GM12865 (cell line): ENCODE measurements at places on chromosomes 6 and 20.

DNA sequence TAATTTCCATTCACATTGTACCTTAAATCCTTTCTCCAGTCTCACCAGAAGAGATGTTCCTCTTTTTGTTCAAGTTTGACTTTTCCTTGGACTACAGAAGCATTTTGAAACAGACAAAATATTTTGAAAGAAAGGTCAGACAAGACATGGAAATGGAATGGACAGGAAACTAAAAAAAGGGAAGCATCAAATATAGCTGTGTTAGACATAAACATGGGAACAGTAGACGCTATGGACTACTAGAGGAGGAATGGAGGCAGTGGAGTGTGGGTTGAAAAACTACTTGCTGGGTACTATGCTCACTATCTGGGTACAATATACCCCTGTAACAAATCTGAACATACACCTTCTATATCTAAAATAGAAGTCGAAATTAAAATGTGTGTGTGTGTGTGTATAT lies 4.1 kb upstream of the FAM135A start:
- DNase-seq = no peak

DNA sequence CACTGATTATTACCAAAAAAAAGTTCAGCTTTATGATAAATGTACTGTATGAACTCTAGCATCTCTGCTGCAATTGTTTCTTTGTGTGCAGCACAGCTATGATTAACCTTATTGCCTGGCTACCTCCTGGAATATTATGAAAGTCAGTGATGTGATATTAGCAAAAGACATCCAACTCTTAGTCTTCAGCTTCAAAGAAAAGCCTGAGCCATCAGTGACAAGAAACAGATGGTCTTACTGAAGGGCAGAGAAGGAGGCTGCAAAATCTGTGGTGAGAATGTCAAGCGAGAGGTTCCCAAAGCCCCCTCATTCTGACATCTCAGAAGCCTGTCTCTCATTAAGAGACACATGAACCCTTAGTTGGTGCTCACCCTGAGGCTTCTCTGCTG lies 89.4 kb upstream of the TNFAIP3 start:
- DNase-seq = no peak

GRCh38 chr6:4641461-4641860 lies 134.7 kb upstream of the CDYL start:
- DNase-seq = no peak

DNA sequence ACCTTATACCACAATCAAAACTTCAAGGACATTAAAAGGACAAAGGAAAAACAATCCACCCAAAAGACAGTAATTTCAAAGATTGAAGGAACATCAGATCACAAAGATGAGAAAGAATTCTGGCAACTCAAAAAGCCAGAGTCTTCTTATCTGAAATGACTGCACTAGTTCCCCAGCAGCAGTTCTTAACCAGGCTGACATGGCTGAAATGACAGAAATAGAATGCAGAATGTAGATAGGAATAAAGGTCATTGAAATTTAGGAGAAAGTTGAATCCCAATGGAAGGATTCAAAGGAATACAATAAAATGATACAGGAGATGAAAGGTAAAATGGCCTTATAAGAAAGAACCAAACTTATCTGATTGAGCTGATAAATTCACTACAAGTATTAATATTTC lies 231.4 kb downstream of the CD109 start:
- DNase-seq = no peak

GRCh38 chr6:70124882-70125545 lies 177.9 kb downstream of the COL9A1 start:
- DNase-seq = no peak

DNA sequence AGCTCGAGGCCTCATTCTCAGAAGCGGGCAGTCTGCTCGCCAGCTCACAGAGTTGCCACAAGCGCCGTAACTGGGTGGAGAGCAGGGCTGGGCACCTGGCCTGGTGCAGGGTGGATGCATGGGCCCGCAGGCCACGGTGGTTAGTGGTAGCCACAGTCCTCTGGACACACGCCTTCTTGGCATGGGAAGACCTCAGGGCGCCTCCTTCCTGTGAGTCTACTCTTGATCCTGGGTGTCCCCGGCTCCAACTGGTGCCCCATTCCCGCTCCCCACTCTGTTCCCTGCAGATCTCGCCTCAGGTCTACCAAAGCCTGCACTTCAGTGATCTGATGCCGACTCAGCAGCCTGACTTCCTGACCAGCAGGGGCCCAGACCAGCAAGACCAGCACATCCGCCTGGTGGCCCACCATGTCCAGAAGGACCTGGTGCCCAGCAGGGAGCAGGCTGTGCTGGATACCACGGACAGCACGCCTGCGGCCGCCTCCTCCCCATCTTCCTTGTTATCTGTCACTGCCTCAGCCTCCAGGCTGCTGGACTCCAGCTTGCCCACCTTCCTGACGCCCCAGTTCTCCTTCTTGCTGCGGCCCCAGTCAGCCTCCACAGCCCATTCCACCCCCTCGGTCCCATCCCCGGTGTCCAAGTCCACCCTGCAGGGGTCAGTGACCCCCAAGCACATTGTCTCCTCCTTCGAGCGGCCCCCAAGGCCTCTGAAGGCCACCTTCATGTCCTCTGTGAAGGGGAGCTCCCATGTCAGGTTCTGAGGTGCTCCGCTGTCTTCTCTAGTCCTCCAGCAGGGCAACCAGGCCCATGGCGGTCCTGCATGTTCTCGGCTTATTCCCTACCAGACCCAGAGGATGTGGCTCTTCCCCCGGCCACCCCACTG lies 43.1 kb downstream of the SUN5 start:
- DNase-seq = no peak

DNA sequence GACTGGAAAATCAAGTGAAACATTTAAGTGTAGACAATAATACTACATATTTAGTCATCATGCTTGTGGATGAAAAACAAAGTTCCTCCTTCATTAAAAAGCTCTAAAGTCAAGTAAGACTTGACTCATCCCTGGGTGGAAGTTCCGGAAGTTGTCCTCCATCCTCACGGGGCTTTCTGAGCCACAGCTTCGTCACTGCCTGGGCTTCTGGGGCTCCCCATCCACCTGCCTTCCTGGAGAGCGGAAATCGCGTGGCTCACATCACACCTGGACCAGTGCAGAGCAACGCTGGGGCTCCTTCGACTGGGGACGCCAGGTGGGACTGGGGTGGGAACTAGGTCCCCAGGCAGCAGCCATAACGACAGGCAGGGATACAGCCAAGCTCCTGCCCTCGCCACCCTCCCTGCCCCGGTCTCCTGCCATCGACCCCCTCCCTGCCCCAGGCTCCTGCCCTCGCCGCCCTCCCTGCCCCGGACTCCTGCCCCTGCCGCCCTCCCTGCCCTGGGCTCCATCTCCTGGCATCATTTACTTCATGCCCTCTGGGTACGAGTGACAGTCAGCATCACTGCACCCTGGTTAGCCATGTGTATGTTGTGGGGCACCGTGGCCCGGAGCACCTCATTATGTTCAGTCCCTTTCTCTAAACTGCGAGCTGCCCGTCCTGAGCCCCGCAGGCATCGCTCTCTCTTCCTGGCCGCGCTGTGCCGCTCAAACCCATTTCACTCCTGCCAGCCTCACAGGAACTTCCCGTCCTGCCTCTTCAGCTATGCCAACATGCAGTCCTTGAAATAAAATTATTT lies 12.9 kb downstream of the THBS2 start:
- no peak for DNase-seq

GRCh38 chr20:38197217-38197616 lies 32.1 kb upstream of the TGM2 start:
- no peak for DNase-seq

GRCh38 chr6:104705095-104705707 lies 154.5 kb downstream of the HACE1 start:
- DNase-seq = peak; percentile 10

DNA sequence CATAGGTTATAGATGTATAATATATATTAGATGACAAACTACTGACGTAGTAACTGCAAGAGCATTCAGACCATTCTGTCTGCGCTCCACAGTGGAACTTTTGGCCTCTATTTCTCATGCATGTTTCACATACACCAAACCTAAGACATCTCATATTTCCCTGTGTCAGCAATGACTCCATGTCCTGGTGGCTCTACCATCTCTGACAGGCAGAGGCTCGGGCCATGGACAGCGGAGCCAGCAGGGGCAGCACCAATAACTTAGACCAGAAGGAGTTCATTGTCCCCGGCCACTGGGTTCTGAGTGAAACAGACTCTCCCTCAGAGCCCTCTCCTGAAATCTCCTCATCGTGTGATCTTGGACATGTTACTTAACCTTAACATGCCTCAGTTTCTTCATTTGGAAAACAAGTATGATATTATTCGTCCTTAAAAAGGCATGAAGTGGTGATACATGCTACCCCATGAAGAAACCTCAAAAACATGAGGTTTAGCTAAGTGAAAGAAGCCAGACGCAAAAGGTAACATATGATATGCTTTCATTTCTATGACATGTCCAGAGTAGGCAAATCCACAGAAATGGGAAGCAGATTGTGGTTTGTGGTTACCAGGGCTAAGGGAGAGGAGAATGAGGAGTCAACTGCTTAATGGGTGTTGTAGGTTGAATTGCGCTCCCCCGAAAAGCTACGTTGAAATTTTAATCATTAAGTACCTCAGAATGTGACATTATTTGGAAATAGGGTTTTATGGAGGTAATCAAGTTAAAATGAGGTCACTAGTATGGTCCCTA lies 564.0 kb upstream of the JARID2 start:
- DNase-seq = no peak

DNA sequence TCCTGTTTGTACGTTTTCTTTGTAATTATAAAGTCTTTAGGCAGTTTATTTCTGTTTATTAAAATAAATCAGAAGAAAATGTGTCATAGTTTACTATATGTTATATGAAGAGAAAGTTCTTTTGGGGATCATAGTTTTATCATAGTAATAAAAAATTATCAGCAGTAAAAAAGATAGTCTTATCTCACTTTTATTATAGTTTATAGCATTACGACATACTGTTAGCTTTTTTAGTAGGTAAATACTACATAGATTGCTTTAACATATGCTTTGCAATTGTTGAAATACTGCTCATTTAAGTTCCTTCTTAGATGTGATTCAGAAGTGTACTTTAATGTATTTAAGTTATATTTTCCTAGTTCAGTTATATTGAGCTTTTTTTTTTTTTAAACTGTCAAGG lies 13.9 kb downstream of the QKI start:
- DNase-seq = no peak
